ENCODE measurements at places on chromosomes 12 and 14.

- DNase-seq = no peak
These were observed 5.7 kb upstream of the MLF2 start for GRCh38 chr12:6758506-6759095.

DNA sequence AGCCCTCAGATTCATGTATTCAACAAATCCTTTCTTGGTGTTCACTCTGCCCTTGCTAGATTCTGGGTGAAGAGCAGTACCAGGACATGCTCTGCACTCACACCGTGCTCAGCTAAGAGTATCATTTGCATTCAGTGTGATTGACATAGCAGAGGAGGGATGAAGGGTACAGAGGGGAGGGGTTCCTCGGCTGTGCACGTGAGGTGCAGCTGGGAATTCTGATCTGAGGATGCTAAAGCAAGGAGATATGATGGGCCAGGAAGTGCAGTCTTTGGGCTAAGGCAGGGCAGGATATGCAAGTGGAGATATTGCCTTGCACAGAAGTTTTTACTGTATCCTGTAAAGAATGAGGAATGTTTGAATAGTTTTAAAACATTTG, 108.6 kb downstream of the FGD4 start:
- no peak for DNase-seq

DNA sequence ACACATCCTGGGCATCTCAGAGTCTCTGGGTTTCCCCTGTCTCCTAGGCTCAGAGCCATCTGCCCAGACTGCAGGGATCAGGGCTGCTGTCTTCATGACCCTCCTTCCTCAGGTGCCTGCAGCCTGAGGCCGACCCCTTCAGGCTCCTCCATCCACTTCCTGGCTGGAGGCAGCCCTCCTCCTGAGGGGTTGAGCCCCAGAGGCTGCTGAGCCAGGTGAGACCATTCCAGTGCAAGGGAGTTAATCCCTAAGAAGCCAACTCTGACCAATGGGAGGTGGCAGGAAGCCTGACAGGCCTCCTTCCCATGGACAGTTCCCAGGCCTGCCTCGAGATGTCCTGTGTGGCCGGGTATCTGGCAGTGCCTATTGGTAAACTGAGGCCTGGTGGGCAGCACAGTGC, 8.4 kb upstream of the PPP4R4 start:
- DNase-seq = no peak

DNA sequence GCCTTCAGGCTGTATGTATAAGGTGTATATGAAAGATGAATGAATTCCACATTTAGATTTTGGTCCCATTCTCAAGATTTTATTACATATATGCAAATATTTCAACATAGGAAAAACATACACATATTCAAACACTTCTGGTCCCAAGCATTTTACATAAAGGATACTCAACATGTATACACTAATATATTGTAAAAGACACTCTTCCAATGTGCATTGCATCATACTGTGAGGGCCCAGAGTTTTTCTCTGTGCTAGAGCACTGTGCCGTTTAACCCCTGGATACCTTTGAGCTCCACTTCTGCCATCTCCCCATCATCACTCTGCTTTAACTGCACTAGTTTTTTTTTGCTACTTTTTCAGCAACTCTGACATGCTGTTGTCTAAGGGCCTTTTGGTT, 48.1 kb downstream of the ZDHHC17 start:
- no peak for DNase-seq

- no peak for DNase-seq
These were observed 10.2 kb downstream of the HEATR5A start for GRCh38 chr14:31410048-31410650.
